ENCODE measurements at places on chromosomes 6 and 20. TPM values are rescaled to one million over a fixed set of nuclear protein-coding genes. Genes with fewer than 3 reads are reported as not detected.

GRCh38 chr6:170537329-170537728 lies 15.8 kb downstream of the PSMB1 start:
- no peak for DNase-seq

GRCh38 chr6:146026873-146027272 lies 2.0 kb upstream of the GRM1 start:
- DNase-seq, result no peak

GRCh38 chr6:14386668-14387067 lies 269.1 kb downstream of the CD83 start:
- no peak for DNase-seq

GRCh38 chr20:58980711-58981627 lies at the start of gene NELFCD:
NELFCD (plus strand) TSS chr20:58981256; CDS start chr20:58981310, 54 bp downstream.
- peak; percentile 73 for DNase-seq

DNA sequence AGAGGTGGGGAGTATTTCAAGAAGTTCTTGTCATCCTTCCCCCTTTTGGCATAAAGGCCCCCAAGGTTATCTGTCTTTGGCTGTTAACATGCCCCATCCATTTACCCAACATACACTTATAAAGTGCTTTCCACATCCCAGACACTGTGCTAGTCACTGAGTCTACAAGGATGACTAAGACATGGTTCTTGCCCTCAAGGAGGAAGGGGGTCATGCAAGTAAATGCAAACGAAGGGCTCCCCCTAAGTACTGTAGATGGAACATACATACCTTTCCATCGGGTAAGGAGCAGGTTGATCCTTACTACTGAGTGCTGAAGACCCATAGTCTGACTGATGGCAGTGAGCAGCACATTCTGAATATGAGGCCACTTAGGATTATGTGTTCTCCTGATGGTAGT lies 38.3 kb downstream of the HECA start:
- DNase-seq, result no peak

DNA sequence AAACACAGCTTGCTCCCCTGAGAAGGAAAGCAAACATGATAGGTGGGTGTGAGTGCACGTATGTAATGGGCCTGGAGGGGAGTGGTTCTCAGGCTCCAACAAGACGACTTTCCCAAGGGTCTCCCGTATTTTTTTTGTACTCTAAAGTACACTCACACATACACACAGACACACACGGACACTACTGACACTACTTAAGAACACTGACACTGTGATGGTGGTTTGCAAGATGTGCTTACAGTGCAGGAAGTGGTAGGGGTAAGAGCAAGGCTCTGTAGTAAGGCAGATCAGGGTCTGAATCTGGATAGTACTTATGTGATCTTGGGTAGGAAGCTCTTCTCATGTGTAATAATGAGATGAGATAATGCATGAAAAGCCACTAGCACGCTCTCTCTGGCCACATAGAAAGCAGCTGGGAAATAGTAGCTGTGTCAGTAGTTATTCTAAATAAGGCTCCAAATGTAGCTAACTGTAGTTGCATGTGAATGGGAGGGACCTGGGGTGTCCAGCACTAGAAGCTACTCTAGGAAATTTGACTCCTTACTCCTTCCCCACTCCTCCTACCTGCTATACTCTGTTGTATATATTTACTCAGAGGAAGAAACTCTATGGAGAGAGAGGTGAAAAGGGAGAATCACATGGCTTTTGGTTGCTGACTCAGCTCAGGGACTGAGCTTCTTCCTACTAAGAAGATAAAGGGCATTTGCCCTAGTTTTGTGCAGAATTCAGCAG lies 8.4 kb upstream of the ZBTB24 start:
- no peak for DNase-seq

CGA gene
- total RNA-seq, result not detected

DNA sequence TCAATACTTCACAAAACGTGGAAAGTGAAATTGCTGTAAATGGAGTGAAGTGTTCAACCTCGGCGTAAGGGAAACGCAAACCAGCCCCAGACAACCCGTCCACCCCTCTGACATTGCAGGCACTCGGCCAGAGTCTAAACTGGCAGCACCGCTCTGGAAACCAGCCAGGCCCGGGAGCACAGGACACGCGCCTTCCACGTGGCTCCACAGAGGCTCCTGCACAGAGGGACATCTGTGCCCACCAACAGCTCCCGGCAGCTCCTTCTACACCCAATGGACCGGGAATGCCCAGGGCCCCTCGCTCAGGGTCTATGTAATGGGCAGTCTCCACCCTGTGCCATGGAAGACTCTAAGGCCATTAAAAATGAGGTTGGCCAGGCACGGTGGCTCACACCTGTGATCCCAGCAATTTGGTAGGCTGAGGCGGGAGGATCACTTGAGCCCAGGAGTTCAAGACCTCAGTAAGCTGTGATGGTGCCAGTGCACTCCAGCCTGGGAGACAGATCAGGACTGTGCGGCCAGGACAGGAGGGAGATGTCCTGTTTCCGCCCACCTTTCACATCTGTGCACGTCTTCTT lies 3.4 kb upstream of the HELZ2 start:
- DNase-seq, result no peak

DNA sequence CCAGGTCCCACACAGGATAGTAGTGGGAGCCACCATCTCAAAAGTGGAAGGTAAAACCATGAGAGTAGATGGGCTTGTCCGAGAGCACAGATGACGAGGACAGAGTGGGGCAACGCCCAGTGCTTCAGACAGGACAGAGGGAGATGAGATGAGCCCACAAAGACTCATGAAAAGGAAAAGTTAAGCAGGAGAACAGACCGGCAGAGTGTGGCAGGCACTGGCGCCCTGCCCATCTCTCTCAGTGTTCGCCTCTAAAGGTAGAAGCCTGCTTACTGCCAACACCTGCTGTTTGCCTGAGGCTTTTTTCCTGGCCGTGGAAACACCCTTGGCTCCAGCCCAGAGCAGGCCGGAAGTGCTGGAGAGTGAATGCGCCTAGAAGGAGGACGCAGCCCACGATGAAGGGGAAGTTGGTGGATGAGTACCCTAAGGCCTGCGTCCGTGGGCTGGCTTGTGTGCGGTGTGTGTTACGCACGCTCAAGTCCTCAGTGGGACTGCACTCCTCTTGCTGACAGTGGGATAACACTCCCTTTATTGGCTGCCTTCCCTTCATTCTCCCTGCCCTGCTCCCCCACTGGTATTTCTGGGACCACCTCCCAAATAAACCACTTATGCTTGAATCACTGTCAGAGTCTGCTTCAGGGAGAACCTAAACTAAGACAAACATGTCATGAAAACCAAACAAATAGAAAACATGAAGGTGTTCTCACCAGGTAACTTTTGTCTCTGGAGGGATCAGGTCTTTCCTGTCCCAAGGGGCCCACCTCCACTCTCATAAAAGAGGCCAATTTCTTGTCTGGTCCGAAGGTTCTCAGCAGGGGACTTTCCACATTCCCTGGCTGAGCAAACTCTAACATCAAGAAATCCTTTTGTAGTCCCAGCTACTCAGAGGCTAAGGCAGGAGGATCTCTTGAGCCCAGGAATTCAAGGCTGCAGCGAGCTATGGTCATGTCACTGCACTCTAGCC lies 9.1 kb upstream of the FOXP4 start:
- no peak for DNase-seq

GRCh38 chr20:24651171-24651975 lies 181.9 kb downstream of the SYNDIG1 start:
- peak; percentile 88 for DNase-seq

DNA sequence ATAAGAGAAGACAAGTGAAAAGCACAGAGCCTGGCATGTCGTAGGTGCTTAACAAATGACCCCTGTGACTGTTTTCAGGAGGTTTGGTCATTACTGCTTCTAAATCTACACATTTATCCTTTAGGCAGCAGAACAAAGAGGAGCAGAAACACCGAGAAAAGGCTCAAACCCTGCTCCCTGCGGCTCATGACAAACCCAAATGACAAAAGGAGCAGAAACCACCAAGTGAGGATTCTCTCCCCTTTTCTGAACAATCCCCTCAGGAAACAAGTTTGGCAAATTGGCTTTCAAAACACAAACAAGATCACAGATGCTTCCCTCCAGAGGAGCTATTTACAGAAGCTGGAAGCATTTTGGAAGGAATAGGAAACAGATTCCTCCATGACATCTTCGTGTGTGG lies 15.8 kb upstream of the SIRPG start:
- DNase-seq, result no peak

DNA sequence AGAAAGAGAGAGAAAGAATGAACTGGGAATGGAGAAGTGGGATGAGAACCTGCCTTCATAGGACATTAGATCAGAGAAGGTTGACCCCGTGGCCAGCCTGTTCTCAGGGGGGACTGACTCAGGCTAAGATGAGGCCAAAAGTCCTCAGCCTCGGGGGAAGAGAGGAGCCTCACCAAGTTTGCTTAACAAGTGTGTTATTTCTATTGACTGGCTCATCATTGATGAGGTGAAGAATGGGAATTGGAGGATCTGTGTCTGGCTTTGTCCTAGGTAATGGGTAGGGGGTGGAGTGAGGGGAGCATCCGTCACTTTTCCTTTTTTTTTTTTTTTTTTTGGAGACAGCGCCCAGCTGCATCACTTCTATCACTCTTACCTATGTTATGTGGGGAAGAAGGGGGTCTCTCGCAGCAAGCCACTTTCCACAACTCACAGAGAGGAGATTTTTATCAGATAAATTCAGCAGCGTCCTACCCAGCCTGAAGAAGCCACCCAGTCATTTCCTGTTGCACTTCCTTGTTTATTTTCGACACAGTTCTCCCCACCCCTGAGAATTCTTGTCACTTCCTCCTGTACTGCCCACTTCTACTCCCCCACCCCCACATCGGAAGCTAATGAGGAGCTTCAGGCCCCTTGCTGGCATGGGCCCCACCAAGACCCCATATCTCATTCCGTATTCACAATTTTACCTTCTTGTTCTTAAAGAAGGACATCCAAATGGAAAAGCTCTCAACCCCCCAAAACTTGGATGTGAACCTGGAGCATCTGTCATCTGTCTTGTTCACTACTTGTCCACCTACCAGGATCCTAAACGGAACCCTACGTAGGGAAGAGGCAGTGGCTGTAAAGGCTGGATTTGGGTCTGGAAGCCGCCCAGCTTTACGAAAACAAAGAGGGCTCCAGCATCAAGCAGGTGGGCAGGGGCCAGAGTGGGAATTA lies 2.8 kb upstream of the RNASET2 start:
- no peak for DNase-seq

AGER gene
- 0.16 TPM for total RNA-seq

DNA sequence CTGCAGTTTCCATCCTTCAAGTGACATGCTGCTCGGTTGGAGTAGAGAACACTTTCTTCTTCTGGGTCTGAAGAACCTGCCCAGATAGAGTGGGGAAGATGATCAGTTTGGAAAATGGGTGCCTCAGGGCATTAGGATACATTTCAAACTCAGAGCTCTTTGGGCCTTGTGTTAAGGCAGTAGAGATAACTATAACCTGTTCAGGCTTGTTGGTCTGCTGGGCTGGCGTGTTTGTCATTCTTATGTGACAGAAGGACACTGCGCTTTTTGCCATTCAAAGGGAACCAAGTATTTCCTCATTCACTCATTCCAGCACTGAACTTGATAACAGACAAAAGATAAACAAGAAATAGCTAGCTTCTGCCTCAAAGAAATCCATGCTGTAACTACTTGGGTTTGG lies 3.8 kb downstream of the TOMM34 start:
- DNase-seq, result no peak

DNA sequence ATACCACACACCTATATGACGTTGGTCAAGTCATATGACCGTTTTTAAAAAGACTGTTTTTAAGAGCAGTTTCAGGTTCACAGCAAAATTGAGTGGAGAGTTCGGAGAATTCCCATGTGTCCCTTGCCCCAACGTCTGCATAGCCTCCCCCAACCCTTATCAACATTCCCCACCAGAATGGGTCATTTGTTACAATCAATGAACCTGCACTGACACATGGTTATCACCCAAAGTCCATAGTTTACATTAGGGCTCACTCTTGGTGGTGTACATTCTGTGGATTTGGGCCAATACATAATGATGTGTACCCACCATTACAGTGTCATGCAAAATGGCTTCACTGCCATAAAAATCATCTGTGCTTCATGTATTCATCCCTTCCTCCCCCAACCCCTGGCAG lies 52.0 kb downstream of the ZBTB2 start:
- DNase-seq, result peak; percentile 31

- DNase-seq, result no peak
Measured at GRCh38 chr6:167397712-167398111, 72.8 kb downstream of the TTLL2 start.

DNA sequence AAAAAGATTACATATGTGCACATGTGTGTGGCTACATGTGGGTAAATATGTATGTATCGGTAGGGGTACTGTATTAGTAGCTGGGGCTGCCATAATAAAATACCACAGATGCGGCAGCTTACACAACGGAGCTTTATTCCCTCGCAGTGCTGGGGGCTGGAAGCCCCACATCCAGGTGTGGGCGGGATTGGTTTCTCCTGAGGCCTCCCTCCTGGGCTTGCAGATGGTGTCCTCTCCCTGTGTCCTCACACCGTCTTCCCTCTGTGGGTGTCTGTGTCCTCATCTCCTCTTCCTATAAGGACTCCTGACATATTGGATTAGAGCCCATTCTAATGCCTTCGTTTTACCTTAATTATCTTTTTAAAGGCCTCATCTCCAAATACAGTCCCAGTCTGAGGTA lies 97.7 kb downstream of the LY86 start:
- no peak for DNase-seq

SLC13A3 gene
- total RNA-seq, result 4.2 TPM

- no peak for DNase-seq
Measured at GRCh38 chr6:164102693-164103092, 688.2 kb downstream of the QKI start.

DNA sequence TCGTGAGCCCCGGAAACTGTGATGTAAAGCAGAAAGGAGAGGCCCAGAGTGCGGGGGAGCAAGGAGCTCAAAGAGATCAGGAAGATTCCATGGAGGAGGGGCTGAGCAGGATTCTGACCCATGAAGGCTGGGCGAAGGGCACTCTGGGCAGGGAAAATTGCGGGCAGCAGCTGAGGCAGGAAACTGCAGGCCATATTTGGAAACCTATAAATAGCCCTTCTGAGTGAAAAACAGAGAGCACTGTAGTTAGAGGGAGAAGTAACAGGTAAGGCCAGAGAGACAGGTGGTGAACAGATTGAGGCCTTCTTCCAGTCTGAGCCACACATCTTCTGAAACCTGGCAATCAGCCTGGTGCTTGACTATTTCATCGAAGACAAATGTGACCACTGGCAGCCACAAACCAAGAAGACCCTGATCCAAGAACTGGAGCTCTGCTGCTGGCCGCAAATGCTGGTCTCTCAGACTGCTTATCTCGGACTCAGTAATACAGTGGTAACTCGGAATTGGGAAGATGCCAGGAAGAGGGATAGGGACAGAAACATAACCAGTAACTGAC lies 14.1 kb upstream of the BEND3 start:
- DNase-seq, result no peak

DNA sequence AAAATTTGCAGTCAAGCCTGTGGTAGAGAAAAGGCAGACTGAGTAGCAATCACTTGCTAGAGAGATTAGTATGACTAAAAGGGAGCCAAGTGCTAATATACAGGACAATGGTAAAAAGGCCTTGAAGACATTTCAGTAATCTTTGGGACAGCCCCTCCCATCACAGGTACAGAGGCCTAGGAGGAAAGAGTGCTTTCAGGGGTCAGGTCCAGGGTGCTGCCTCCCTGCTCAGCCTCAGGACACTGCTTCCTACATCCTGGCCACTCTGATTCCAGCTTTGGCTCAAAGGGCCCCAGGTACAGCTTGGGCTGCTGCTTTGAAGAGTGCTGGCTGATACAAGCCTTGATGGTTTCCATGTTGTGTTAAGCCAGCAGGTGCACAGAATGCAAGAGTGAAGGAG lies 543.5 kb downstream of the MMUT start:
- DNase-seq, result no peak

Data from fibroblast of the aortic adventitia (primary cell).